ENCODE measurements at places on chromosomes 5 and 9.
A peak's percentile ranks its signal among the peaks of the same experiment; 100 is the strongest.

DNA sequence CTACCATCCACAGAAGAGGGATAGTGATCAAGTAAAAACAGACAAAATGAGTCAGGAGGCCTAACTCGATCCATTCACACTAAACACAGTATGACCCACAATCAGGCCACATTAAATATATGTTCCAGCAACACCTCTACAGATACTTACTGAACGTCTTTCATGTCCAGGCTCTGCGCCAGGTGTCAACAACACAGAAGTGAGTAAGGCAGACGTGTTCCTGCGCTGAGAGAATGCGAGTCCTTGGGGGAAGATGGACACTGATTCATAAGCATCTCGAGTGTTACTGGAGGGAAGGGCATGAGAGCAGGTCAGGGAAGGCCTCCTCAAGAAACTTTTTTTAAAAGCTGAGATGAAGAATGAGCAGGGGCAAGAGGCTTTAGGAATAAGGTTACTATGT, 164.3 kb upstream of the CLINT1 start:
- no peak for DNase-seq

DNA sequence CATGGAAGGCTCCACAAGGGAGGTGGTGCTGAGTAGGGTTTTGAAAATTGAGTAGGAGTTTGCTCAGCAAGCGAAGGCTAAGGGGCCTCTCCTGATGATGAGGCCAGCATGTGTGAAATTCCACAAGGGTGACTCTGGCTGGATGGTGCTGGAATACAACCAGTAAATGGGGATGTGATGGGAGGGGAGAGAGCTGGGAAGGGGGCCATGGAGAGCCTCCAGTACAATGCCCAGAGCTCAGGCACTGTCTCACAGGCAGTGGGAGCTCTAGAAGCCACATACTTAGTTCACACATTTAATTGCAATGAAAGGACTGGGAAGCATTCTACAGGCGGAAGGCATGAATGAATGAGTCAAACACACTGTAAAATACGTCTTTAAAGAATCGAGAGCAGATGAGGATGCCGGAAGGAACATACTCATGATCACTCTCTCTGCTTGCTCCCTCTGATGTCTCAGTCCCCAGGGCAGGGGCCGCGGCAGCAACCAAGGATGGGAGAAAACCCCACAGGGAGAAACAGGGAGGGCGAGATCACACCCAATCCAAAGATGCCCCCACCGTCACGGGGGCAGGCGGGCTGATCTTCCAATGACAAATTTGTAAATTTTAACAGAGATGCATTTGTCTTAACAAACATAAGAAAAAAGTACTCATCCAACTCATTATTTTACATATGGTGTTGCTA, 261.0 kb downstream of the NSG2 start:
- DNase-seq: no peak

GRCh38 chr5:108953940-108954339, 206.2 kb downstream of the FER start:
- no peak for DNase-seq

- no peak for DNase-seq
Measured at GRCh38 chr9:133143639-133144141, 20.0 kb downstream of the GBGT1 start.

GRCh38 chr5:130710596-130710995, 454.5 kb downstream of the HINT1 start:
- DNase-seq: no peak

DNA sequence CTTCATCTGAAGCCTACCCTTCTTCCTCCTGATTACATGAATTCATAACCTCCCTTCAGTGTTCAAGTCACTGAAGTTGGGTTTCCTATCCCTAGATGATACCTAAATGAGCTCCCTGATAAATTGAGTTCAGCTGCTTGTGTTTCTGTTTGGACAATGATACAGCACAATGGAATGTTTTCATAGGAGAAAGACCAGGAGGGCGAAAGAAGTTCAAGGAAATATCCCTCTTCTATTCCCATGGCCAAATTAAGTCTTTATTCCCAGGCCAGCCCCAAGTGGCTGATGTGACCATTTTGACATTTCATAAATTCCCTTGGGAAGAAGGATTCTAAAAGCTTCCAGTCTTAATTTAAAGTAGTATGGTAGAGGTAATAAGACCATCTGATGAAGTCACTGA, 555.8 kb upstream of the CLINT1 start:
- DNase-seq: peak; percentile 2

GRCh38 chr5:178130576-178131445, at the start of gene RMND5B:
Gene RMND5B (plus strand): TSS chr5:178131014. CDS start chr5:178138120, 7,106 bp downstream.
- DNase-seq: peak; percentile 76

GRCh38 chr9:123776708-123777537, 153.0 kb downstream of the DENND1A start:
- DNase-seq: no peak

- DNase-seq: no peak
Measured at GRCh38 chr5:33205727-33206410, 234.9 kb upstream of the TARS1 start.

DNA sequence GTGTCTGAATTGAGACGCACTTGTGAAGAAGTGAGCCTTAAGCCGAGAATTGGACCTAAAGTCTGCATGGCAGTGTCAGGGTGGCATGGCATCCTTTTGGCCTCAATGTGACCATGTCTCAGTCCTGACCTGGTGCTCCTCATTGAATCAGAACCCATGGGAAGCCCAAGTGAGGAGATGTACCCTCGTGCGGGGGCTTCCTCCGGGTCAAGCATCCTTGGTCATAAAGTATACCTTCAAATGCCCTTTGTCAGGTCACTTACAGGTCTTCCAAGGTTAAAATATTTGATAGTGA, 202.2 kb downstream of the GADD45G start:
- DNase-seq: no peak

- no peak for DNase-seq
Measured at GRCh38 chr5:76380346-76381066, 22.6 kb upstream of the IQGAP2 start.

DNA sequence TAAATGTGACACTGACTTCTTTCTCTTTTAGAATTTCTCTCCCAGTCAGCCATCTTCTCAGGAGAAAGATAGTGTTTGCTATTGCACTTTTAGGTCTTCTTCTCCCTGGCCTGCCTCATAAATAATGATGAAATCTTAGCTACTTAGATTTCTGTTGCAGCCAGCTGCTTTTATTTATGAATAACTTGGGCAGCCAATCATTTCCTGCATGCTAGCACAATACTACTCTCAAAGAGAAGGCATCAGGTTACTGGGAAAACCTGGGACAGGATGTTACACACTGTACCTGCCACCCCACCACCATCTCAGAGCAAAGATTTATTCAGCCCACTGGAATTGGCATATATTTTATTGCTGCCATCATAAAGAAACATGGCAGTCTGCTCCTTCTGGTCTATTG, 266.6 kb downstream of the PRELID2 start:
- no peak for DNase-seq

DNA sequence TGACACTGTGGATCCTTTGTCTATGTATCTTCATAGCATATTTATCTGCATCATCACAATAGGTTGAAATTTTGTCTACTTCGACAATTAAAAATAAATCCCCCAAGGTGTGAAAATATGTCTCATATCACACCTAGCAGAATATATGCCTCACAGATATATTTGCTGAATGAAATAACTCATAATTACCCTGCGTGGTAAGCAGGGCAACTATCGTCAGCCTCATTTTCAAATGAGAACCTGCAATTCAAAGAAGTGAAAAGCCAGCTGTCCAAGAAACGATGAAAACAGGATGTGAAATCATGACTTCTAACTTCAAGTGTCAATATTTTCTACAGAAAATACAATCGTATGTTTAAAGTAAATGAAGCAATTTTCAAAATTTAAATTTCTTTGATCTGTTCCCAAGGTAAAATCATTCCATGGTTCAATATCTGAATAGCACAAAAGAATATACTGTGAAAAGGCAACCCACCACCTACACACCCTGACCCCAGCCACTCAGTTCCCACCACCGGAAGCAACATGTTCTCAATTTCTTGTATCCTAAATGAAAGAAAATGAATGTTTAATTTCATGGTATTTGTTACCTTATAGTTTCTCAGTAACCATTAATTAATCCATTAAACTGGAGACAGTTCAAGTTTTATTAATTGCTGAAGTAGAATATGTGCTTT, 57.1 kb downstream of the TBCA start:
- no peak for DNase-seq

DNA sequence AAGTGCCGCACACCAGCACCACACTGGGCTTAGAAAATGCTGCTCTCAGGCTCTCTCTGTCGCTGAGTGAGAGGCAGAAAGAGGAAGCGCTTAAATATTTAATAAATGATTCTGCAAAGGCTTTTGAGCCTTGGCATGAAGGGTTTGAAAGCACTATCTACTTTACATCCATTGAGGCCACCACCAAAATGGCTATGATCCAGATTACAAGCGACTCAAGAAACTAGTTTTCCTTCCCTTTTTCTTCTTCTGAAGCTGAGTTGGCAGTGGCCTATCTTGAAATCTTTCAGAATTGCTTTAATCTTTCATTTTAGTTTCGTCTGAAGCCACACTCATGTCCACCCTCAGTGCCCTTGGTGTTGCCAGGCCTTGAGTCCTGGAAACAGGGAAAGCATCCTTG, 59.5 kb downstream of the EBF1 start:
- DNase-seq: no peak

DNA sequence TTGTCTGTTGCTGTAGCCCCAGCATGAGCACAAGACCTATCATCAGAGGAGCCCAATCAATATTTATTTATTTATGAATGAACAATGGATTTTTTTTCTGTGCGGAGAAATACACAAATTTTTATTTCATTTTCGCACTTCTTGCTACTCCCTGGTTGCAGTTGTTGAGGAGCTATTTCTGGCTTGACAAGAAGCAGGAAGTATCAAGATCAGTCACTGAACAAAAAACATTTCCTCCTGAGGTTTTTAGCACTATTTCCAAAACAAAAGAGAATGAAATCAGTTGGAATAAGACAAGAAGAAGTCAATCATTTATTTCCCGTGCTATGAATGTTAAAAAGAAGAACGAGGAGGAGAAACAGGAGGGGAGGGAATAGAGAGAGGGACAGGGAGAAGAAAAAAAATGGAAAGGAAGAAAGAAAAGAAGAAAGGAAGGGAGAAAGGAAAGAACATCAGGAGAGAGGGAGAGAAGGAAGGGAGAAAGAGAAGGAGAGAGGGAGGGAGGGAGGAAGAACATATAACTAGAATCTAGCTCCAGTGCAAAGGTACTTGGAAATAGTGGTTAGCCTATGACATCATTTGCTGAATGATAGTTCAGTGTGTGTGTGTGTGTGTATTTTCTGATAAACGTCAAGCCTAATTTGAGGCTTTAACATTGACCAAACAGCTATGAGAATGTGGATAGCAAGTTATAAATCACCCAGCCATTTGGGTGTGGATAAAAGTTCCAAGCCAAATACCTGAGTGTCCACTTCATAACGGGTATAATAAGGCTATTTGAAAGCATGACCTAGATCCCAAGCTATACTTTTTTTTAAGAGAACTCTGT, 586.0 kb downstream of the EBF1 start:
- no peak for DNase-seq

DNA sequence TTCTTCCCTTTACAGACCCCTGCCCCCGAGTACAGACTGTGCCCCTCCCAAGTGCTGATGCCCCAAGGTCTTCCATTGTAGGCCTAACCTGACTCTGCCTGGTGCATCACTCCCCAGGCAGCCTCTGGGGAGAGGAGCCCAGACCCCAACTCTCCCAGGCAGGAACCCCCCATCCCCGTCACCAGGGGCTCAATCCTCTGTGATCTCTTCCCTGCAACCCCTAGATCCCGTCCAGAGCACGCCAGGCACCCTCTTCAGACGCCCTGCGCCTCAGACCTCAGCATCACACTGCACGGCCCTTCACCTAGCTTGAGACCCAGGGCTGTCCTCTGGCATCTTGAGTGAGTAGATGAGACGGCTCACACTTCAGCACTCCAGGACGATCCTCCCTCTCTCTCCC, 6.4 kb upstream of the EGR1 start:
- DNase-seq: no peak

DNA sequence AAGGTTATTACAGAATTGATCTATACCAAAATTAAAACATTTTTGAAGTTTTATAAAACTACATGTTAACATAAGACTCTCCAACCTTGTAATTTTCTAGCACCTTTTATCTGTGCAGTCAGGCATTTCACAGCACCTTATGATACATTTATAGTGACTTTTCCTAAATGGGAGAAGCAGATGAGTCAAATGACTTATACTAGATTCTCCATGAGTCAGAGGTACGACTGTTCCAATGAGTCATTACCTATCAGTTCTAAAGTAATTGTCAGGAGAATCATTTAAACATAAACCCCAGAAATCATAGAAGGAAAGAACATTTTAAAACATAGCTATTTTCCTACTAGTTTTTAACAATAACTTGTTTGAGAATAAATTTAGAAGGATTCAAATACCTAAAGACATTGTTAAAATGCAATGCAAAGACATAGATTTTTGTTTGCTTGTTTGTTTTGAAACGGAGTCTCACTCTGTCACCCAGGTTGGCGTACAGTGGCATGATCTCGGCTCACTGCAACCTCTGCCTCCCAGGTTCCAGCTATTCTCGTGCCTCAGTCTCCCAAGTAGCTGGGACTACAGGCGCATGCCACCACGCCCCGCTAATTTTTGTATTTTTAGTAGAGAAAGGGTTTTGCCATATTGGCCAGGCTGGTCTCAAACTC, 34.7 kb upstream of the DMXL1 start:
- DNase-seq: no peak

GRCh38 chr9:81622471-81623255, 66.7 kb downstream of the TLE1 start:
- no peak for DNase-seq

DNA sequence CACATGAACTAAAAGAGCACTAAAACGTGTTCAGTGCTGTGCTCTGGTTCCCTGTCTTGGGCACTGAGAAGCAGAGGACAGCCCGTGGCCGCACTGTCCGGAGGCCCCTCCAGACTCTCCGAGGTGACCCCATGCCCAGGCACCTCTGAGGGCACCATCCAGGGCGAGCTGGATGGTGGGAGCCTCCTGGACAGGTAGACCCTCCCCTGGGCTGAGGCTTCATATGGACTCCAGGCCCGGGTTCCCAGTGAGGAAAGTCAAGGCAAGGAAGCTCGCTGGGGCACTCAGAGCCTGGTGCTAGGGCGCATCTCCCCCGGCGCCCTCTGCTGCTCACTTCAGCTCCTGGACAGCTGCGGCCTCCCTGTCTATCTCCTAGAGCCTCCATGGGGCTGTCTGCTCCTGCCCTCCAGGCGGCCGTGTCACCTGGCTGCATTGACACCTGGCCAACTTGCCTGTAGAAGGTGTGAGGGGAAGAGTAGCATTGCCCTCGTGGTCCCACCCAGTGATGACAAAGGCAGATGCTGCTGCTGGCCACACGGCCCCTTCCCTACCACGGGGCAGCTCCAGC, 178.2 kb upstream of the IRX1 start:
- DNase-seq: no peak

GRCh38 chr9:123485216-123485615, 129.2 kb downstream of the CRB2 start:
- no peak for DNase-seq

DNA sequence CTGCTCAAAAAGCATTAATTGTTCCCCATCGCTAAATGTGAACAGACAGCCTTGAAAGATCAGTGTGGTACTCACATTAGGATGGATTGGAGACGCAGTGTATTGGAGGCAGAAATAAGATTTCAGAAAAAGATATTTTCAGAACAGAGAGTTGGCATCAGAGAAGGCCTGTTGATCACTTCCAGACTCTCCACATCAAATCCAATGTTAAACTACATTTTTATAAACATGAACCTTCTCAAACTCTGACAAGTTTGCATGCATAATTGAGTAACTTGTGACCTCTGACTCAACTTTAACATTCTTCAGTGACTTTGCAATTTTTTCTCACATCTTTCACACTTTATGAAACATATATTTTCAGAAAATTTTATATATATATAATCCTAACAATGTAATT, 919.6 kb upstream of the SEMA6A start:
- no peak for DNase-seq
